Bronchial epithelial cell (primary cell): ENCODE measurements at places on chromosomes 16 and 17.

DNA sequence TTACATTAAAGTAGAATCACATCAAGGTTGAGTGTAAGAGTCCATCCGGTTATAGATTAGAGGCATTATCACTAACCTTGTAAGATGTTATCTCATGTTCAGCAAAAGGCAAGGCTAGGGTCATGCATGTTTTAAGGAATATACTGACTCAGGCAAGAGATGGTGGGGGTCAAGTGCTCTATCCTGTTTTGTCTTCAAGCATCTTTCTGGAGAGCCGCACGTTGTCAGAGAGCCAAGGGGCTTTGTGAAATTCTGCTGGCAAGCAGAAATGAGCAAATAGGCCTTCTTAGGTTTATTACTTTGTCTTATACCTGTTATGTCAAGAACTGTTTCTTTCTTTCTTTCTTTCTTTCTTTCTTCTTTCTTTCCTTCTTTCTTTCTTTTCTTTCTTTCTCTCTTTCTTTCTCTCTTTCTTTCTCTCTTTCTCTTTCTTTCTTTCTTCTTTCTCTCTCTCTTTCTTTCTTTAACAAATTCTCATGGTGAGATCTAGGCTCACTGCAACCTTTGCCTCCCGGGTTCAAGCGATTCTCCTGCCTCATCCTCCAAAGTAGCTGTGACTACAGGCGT is 47.3 kb upstream of the IL34 start:
- DNase-seq = no peak

GRCh38 chr17:7897773-7898172 is 9.2 kb downstream of the CHD3 start:
- DNase-seq = peak; percentile 50

DNA sequence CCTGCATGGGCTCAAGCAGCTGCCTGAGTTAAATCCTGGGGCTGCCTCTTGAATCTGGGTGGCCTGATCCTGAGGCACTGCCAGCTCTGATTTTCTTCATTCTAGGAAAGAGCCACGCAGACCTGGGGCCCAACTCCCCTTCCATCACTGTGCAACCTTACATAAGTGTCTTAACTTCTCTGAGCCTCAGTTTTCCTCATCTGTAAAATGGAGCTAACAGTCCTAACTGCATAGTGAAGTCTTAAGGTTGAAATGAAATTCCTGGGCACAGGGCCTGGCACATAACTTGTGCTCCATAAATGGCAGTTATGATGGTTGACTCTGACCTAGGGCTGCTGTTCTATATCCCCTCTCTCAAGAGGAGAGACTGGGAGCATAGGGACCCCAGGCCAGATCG is 236.6 kb downstream of the GSG1L start:
- DNase-seq = no peak

- no peak for DNase-seq
Observed at GRCh38 chr16:11630046-11630767, 38.0 kb upstream of the SNN start.

- peak; percentile 59 for DNase-seq
Observed at GRCh38 chr16:1610071-1610898, 1.6 kb downstream of the IFT140 start.

DNA sequence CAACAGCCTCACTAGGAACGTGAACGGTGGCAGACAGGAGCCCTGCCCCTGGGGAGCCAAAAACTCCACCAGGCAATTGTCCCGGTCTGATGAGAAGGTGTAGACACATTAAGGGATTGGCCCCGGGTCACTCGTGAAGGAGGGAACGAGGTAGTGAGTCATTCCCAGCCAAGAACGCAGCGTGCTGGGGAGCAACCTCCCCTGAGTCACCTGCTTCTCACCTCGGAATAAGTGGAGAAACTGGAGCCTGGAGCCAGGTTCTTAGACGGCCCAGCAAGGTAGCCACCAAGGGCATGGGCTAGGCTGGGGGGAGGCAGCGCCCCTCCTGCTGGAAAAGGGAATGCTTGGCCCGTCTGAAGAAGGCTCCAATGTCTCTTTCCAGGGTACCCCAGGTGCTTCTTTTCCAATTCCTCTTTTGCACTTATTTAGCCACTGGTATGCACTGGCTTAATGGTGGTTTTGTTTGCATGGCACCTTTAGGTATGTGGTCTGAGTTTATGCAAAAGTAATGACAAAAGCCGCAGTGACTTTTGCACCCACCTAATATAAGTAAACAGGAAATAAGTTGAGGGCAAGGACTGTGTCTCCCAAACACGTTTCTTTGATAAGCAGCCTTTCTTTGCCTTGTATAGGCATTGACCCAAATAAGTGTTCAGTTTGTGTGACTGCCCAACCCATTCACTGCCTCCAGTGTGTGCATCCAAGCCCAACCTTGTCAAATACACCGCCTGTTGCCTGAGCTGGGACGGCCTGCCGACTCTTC is 1.8 kb upstream of the HELZ start:
- DNase-seq = peak; percentile 98

DNA sequence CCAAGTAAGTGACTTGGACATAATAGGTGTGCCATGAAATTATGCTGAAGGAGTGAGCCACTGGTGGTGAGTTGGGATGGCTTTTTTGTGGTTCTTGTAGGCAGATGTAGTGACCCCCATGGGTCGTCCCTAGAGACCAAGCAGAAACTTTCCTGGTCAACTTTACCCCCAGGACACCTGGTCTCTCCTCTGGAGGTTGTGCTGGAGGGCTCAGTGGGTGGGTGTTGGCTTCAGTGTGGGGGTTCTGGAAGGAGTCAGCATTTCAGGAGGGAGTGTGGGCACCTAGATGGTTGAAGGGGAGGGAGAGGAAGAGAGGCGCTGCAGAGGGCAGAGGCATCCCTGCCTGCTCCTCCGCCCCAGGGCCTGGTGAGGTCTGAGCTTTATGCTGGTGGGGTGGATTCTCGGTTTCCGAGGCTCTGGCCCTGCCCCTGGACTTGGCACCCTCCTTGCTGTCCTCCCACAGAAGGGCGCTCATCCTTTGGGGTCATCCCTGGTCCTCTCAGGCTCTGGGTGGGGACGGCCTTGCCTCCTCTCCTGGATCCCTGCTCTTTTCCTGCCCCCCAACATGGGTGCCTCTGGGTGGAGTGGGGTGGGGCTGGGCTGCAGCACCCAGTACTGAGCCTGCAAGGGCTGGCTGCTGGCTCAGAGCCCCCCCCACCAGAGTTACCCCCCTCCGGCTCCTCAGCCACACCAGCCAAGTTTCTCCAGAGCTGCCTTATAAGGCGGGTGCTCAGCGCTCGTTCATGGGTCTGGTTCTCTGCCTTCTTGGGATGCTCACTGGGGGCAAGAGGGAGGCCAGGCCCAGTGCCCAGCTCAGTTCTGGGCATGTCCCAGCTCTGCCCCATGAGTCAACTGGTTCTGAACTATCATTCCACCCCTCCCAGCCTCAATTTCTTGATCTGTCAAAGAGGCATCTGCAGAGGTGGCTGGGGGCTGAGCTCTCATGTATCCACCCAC is 266.8 kb downstream of the SEC14L1 start:
- DNase-seq = peak; percentile 56

DNA sequence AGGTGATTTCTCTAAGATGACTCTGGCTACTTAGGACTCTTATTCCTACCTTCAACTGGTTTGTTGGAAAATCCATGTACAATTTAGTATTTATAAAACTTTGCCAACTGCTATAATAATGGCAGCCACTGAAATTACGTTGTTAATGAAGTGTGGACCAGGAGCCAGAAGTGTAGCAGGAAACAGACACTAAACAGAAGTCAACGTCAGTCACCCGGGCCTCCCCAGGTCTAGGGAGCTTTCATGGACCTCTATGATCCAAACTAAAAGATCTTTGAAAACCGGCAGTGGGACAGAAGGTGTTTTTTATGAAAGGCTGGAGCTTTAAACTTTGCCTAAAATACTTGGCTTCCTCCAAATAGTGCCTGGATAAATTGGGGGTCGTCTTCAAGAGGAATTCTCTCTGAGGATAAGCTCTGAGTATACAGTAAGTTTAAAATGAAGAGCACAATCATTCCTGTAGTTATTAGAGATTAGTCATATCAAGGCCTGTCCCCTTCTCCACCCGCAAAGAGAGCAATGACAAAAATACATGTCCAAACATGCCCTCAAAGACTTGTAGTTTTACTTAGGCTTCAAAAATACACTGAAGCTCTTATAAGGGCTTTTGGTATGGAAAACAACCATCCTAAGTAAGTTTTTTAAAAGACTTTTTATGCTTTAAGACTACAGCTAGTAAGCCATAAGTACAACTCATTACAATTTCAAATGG is 34.6 kb downstream of the DCUN1D3 start:
- peak; percentile 95 for DNase-seq
